Stimulated activated CD8-positive, alpha-beta memory T cell treated with anti-CD3 and anti-CD28 coated beads, Interleukin-7, amount 100 ng/mL, for 4 hours (primary cell): ENCODE measurements at places on chromosomes 6 and 20.
A peak's percentile ranks its signal among the peaks of the same experiment; 100 is the strongest.

DNA sequence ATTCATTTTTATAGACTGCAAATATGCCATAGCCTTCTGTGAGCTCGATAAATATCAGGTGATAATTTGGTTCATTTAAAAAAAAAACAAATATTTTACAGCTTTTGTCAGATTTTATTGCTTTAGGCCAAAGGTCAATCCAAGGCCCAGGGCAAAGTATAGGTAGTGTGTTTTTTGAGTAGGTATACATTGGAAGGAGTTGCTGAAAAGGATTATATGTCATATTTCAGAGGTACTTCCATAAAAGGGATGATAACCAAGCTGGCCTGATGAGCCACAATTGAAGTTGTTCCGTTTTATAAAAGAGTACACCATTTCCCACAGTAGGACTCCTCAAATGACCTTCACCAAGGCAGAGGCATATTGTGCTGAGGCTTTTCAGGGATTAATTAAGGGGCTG is 452.8 kb upstream of the FLRT3 start:
- no peak for DNase-seq

DNA sequence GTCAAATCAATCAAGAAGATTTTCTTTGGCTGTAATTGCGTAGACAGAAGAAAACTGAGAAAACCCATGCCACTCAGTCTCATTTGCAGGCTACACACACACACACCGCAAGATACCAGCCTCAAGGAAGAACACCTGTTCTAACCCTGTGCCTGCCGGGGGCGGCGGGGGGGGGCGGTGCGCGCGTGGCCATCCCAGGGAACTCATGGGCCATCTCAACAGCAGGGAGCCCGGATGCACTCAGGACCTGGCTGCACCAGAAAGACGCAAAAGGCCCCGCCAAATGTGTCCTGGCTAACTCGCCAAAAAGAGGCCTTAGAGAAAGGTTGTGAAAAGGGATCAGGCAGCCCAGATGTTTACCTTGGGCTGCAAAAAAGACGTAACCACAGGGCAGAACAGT is 2.1 kb downstream of the B3GAT2 start:
- no peak for DNase-seq

GRCh38 chr6:150250826-150251225 is 108.0 kb downstream of the PPP1R14C start:
- no peak for DNase-seq

GRCh38 chr6:73803562-73804241 is 107.7 kb downstream of the CD109 start:
- DNase-seq = no peak

DNA sequence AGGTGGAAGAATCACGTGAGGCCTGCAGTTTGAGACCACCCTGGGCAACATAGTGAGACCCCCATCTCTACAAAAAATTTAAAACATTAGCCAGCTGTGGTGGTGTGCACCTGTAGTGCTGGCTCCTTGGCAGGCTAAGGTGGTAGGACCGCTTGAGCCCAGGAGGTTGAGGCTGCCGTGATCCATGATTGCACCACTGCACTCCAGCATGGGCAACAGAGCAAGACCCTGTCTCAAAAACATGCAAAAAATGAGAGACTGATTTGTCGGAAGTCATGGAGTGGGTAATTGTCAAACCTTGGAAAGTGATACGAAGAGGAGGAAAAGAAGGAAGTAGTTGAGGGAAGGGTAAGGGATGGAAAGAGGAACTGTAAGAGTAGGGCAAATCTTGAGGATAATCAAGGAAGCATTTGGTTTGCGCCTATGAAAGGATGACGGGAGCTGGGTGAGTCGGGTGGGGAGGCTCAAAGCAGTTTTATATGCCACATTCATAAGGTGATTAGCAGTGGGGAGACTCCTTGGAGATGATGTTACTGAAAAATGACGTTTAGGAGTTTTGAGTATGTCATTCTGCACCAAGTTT is 14.5 kb downstream of the L3MBTL3 start:
- DNase-seq = no peak

DNA sequence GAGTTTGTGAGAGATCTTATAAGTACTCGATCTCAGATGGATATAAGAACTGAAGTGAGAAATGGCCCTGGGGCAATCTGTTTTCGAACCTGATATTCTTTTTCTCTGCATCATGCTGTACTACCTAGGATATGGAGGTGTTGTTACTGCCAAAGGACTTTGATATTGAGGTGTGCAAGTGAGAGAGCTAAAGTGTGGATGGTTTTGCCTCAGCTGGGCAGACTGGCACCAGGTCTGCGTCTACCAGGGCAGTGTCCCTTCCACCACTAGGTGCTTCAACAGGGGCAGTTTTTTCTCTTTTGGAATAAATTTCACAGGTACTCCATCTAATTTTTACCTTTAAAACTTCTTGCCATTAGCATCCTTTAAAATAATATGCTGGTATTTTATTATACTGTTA is 35.0 kb downstream of the ADGRG6 start:
- no peak for DNase-seq

- DNase-seq = no peak
Measured at GRCh38 chr6:158640519-158640918, 4.0 kb downstream of the DYNLT1 start.

- peak; percentile 35 for DNase-seq
Measured at GRCh38 chr6:148747471-148748165, 788 bp downstream of the UST start.

DNA sequence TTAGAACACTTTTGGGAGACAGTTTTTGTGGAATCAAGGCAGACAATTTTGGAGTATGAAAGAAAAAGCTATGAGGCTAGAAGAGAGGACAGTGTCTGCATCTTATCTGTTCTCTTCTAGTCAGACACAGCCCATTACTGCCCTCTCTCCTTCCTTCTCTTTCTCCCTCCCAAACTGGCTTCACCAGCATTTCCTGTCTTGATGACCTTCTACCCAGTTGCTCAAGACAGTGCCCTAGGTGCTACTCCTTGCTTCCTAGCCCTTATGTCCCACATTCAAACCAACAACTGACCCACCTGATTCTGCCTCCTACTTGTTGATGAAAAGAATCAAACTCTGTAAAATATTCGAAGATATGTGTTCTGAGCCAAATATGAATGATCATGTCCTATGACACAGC is 116.4 kb upstream of the RIPOR2 start:
- DNase-seq = no peak

DNA sequence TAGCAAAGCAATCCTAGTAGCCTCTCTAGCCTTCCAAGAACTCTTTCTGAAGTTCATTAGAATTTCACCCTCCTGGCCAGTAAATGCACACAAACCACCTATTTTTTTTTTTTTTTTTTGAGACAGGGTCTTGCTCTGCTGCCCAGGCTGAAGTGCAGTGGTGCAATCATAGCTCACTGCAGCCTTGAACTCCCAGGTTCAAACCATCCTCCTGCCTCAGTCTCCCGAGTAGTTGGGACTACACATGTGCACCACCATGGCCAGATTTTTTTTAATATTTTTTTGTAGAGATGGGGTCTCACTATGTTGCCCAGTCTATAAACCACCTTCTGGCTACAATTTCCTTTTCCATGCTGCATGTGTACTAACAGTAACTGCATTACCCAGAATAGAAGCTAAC is 301.3 kb downstream of the ZNF217 start:
- DNase-seq = no peak

- no peak for DNase-seq
Measured at GRCh38 chr6:158619922-158620801, 24.4 kb downstream of the DYNLT1 start.

DNA sequence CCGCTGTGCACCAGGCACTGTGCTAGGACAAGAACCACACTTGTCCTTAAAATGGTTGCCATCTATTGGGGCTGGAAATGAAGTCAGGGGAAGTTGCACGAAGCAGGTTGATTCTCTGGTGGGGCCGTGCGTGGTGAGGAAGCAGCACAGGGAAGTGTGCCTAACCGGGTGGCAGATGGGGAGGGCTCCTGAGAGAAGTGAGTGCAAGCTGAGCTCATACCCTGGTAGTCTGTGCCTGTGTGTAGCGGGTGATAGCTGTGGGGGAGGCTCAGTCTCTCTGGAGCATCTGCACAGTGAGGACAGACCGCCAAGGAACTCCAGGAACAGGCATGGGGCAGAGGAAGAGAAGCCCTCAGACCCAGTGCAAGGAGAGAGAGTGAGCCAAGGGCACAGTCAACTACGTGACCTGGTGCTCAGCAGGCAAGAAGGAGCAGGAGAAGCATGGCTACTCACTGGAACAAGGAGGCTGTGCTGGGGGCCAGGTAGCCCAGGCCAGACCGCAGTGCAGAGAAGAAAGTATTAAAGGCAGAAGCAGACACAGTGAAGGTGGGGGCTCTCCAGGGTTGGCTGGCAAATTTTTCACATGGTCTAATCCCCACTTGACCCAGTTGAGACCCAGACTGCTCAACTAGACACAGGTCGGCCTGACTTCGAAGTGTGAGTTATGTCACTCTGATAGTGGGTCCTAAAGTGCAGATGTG is 155.0 kb downstream of the CDH26 start:
- no peak for DNase-seq

DNA sequence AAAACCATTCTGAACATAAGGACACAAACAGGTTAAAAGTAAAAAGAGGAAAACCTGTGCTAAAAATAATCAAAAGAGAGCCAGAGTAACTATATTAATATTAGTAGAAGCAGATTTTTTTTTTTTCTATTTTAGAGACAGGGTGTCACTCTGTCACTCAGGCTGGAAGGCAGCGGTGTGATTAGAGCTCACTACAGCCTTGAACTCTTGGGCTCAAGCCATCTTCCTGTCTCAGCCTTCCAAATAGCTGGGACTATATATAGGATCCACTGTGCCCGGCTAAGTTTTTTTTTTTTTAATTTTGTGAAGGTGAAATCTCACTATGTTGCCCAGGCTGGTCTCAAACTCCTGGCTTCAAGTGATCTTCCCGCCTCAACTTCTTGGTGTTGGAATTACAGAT is 33.4 kb upstream of the PLN start:
- DNase-seq = no peak

- DNase-seq = no peak
Measured at GRCh38 chr20:39974966-39975501, 714.0 kb downstream of the MAFB start.

GRCh38 chr6:49787176-49787575 is at the start of gene PGK2:
TSS of gene PGK2 (minus strand) at chr6:49787285. CDS start at chr6:49787187, 98 bp downstream.
- no peak for DNase-seq

- no peak for DNase-seq
Measured at GRCh38 chr6:124669713-124670480, 292.3 kb upstream of the RNF217 start.

- no peak for DNase-seq
Measured at GRCh38 chr6:16305246-16305725, 66.9 kb downstream of the GMPR start.

GRCh38 chr20:18983796-18984195 is 170.2 kb downstream of the SCP2D1 start:
- no peak for DNase-seq

GRCh38 chr6:51854876-51855275 is 232.5 kb downstream of the PKHD1 start:
- no peak for DNase-seq

GRCh38 chr6:147022041-147022440 is 182.2 kb upstream of the STXBP5 start:
- no peak for DNase-seq

DNA sequence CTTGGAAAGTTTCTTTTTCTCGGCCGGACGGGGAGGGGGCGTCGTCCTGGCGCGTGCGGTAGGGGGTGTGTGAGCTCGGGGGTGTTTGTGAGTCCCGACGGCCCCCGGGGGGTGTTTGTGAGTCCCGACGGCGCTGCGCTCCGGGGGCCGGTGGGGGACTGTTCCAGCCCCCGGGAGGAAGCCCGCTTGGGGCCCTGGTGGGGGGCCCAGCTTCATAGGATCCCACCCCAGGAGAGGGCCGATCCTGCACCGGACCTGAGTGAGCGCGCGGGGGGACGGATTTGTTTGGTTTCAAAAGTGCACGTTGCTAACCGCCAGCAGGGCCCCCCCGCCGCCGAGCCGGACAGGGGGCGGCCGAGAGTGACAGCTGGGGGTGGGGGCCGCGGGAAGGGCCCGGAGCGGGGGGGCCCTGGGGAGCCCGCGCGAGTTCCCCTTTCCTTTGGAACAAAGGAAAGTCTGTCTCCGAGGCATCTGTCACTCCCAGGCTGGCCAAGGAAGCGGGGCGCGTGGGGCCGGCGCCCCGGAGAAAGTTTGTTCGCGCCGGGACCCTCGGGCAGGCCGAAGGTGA is 485 bp downstream of the TGIF2 start:
- peak; percentile 41 for DNase-seq

DNA sequence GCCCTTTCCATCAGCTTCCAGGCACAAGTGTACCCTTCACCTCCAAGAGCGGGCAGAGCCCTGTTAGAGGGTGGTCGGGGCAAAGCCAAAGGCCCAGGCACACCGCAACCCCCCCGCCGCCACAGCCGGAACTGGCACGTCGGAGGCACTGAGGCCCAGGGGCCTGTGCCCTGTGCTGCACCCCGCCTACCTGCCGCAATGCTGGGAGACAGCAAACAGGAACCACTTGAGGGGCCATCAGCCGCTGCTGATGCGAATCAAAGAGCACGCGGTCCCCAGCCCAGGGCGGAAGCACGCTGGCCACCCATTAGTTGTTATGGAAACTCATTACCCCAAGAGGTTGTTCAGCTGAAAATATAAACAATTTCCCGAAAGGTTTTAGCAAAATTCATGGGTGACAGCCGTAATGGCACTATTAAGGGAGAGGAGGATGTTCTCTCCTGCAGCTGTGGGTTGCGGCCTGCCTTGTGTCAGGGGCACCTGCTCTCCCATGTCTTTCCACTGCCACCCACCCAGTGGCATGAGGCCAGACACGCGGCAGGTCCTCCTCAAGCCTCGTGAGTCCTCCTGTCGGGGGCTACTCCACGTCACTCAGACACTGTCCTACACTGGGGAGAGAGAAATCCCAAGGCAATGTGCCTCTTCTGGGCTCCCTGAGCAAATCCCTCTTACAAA is 65.3 kb downstream of the EDN3 start:
- DNase-seq = no peak

GRCh38 chr6:23532227-23532626 is 593.8 kb upstream of the NRSN1 start:
- no peak for DNase-seq

GRCh38 chr6:11826779-11827178 is 48.2 kb upstream of the ADTRP start:
- no peak for DNase-seq

GRCh38 chr20:2820896-2821869 is 5.0 kb downstream of the TMEM239 start:
- no peak for DNase-seq

- DNase-seq = no peak
Measured at GRCh38 chr6:163489584-163489983, 75.1 kb downstream of the QKI start.

DNA sequence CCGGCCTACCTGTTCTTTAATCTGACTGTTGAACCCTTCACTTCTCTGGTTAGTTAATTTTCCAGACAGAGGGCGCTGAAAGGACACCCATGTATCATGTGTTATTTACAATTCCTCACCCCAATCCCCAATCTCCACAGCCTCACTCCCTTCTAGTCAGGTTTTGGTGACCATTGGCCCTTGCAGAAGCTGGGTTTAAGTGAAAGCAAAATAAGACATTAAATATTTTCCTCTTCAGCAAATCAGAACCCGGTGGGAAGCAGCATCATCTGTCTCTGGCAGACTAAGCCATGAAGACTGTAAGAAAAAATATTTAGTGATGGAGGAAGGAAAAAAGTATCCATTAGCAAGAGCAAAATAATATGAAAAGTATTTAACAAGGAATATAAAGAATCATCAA is 9.4 kb upstream of the HLA-DQA1 start:
- no peak for DNase-seq
